Activated T-cell treated with anti-CD3 and anti-CD28 coated beads, Interleukin-2, amount 50 U/mL, for 72 hours (primary cell): ENCODE measurements at places on chromosomes 11 and 22. TPM values are rescaled to one million over a fixed set of nuclear protein-coding genes. Genes with fewer than 3 reads are reported as not detected.

TRIM48 gene
- total RNA-seq: not detected

EMID1 gene
- total RNA-seq: not detected

TRIM49 gene
- total RNA-seq: not detected

PKNOX2 gene
- not detected for total RNA-seq

RIMBP3C gene
- 0.19 TPM for total RNA-seq

OR8D2 gene
- not detected for total RNA-seq
